T-helper 17 cell (primary cell): ENCODE measurements at places on chromosomes 2 and 18.
A peak's percentile ranks its signal among the peaks of the same experiment; 100 is the strongest.

GRCh38 chr2:177592397-177592796 lies 199.8 kb downstream of the AGPS start:
- no peaks in the 10 kb centered on the region for H3K4me1 ChIP-seq
- no peak for DNase-seq
- peaks cover 35% of the 10 kb centered on the region for H3K27me3 ChIP-seq
- H3K4me3 ChIP-seq, result no peak overlapping the region
- H3K36me3 ChIP-seq, result no peaks in the 10 kb centered on the region

DNA sequence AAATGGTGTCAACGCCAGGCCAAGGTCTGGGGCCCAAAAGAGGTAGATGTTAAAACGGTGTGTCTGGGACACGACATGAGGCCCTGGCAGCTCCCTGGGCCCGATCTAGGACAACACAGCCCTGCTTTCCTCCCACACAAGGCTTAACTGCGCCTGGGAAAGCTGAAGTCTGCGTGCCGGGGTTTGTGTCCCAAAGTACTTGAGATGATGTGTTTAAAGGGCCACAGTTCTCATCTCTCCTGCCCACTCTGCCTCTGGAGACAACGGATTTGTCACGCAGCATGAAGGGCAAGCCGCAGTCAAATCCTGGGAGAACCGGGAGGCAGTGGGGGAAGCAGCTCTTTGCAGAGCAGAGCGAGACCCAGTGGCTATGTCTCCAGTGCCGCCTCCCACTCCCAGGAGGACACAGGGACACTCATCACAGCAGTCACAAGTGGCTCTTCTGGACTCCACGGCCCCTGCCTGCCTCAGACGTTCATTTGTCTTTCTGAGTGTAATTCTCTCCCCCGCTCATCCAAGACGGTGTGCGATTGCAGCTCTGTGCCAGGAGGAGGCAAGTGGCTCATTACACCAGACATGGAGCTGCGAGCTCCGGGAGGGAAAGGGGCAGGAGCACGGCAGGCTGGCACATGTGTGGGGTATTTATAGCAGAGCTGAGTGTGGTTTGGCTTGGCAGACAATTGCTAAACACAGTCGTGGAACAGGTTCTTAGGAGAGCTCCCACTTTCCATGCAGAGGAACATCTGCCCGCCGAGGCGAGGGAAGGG lies 57.7 kb upstream of the SEMA4C start:
- H3K27ac ChIP-seq, result no peak overlapping the region
- no peak for DNase-seq
- H3K4me1 ChIP-seq, result peaks cover 21% of the 10 kb centered on the region
- H3K4me3 ChIP-seq, result no peak overlapping the region
- H3K27me3 ChIP-seq, result no peaks in the 10 kb centered on the region
- H3K36me3 ChIP-seq, result peaks cover 2% of the 10 kb centered on the region

DNA sequence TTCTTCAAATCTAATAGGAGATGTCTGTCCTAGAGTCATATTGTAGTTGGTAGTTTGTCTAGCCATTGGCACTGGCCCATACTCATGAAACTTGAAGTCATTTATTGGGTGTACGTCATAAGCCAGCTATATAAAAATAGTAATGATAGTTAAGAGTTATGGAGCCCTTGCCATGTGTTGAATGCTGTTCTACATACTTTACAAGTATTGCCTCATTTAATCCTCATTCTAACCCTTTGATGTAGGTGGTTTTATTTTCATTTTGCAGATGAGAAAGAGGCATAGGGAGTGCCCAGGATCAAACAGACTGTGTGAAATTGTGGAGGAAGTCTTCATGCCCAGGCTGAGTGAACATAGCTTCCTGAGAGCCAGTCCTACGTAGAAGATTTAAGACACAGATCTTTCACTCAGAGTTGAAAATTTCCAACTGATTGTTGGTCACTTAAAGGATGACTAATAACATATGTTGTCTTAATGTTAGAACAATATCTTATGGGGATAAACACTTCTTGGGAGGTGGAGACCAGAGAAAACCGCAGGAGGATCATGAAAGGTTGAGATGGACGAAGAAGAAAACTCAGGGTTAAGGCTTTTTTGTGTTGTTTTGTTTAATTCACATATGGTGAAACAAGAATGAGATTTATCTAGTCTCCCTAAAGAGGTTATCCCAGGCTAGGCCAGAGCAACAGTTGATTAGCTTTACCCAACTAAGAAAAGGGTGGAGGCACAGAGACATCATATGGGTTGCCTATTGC lies 156.0 kb downstream of the CERS6 start:
- no peak overlapping the region for H3K27ac ChIP-seq
- H3K27me3 ChIP-seq, result no peaks in the 10 kb centered on the region
- peaks cover 3% of the 10 kb centered on the region for H3K36me3 ChIP-seq
- H3K4me1 ChIP-seq, result peaks cover 5% of the 10 kb centered on the region
- no peak for DNase-seq

GRCh38 chr18:58225101-58225500 lies 181.1 kb downstream of the NEDD4L start:
- peaks cover 28% of the 10 kb centered on the region for H3K27me3 ChIP-seq
- peaks cover 5% of the 10 kb centered on the region for H3K4me1 ChIP-seq
- no peak for DNase-seq

DNA sequence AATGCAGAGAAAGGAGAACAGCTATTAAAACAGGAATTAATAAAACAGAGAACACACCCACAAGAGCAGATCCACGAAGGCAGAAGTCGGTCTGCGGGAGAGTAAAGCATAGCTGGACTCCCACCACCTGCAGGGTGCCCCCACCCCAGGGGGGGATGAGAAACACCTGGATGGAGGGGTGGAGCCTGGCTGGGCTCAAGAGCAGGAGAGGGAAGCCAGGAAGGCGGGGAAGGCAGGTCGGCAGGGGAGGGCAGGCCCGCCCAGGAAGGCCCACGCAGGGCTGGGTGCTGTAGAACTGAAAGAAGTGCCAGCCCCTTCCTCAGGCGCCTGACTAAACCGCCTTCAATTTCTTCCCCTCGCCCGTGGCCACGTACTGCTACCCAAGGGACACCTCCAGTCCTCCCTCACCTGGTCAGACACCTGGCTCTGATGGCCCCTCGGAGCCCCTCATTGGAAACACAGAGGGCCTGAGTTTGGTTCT lies 175.4 kb downstream of the HDAC4 start:
- H3K4me1 ChIP-seq, result peaks cover 65% of the 10 kb centered on the region
- H3K27me3 ChIP-seq, result no peaks in the 10 kb centered on the region
- no peak for DNase-seq
- H3K4me3 ChIP-seq, result peak overlapping the region; percentile 47

GRCh38 chr18:23851470-23852002 lies 162.3 kb downstream of the LAMA3 start:
- DNase-seq, result no peak
- no peaks in the 10 kb centered on the region for H3K36me3 ChIP-seq
- H3K27ac ChIP-seq, result no peak overlapping the region
- peaks cover 6% of the 10 kb centered on the region for H3K27me3 ChIP-seq

DNA sequence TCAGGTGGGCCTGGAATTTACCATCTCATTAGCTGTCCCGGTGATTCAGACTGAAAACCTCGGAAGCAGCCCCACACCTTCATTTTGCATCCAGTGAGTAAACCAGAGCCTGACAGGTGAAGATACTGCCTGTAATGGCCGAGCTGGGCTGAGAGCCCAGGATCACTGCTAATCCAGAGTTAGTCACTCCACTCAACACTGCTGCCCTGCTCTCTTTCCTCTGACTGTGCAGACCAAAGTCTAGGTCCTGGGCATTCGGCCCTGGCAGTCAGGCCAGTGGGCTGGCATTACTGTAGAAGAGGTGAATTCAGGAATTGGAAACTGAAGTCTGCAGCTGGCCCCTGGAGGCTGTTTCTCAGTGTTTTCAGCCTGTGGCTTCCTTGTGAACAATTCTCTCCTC lies 44.3 kb downstream of the TMEM17 start:
- H3K27ac ChIP-seq, result no peak overlapping the region
- H3K4me3 ChIP-seq, result no peak overlapping the region
- H3K36me3 ChIP-seq, result no peaks in the 10 kb centered on the region
- no peak for DNase-seq
- peaks cover 16% of the 10 kb centered on the region for H3K27me3 ChIP-seq
- H3K4me1 ChIP-seq, result no peaks in the 10 kb centered on the region

GRCh38 chr18:74898965-74899364 lies 301.3 kb downstream of the ZNF407 start:
- H3K36me3 ChIP-seq, result peaks cover 4% of the 10 kb centered on the region
- no peak for DNase-seq
- H3K27ac ChIP-seq, result no peak overlapping the region
- H3K4me3 ChIP-seq, result peak overlapping the region; percentile 19
- peaks cover 13% of the 10 kb centered on the region for H3K4me1 ChIP-seq

- H3K27ac ChIP-seq, result no peak overlapping the region
- H3K36me3 ChIP-seq, result no peaks in the 10 kb centered on the region
- DNase-seq, result no peak
- no peaks in the 10 kb centered on the region for H3K4me1 ChIP-seq
- H3K4me3 ChIP-seq, result no peak overlapping the region
- peaks cover 6% of the 10 kb centered on the region for H3K27me3 ChIP-seq
Observed at GRCh38 chr2:31442376-31442775, 27.8 kb upstream of the XDH start.

- no peaks in the 10 kb centered on the region for H3K4me1 ChIP-seq
- H3K27ac ChIP-seq, result no peak overlapping the region
- no peak for DNase-seq
- H3K36me3 ChIP-seq, result no peaks in the 10 kb centered on the region
Observed at GRCh38 chr2:205982776-205983327, 103.1 kb downstream of the INO80D start.

DNA sequence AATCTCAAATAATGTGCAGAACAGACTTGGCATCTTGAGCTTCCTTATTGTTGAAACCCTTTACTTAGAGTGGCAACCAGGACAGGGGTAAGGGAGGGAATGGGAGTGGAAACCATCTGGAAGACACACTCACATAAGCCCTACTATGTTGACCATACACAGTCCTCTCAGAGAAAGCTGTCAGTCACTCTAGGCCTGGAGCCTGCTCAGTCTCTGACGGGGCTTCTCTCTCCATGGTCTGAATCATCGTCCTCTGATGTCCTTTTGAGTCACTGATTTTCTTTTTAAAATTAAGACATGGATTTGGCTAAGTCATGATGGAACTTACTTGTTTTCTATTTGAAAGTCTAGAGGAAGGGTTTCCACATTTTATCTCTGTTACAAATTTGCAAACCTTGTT lies 74.0 kb downstream of the MYO1B start:
- H3K4me3 ChIP-seq, result no peak overlapping the region
- H3K36me3 ChIP-seq, result no peaks in the 10 kb centered on the region
- no peak for DNase-seq
- H3K4me1 ChIP-seq, result peaks cover 14% of the 10 kb centered on the region

DNA sequence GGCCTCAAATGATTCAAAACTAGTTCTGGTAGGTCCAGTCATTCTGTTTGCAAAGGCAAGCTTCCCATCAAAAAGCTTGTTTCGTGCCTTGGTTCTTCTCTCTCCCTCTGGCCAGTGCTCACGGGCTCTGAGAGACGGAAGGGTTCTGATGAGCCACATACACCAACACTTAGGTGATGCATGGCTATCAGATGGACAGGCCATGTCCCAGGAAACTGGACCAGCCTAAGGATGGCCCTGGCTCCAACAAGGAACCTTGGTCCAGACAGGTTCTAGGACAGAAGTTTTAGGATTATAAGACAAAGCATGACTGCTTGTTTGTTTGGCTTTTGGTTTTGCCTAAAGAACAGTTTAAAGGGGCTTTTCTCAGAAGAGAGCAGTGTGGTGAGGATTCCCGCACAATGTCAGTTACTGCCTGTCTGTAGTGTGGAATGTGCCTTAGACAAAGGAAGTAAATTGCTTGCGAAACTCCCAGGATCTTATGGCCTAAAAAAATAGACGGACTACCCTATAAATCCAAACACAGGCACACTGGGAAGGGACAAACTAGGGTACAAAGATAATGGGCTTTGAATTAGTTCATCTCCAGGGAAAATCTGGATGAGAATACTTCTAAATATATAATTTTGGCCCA lies 10.3 kb downstream of the CYP1B1 start:
- H3K36me3 ChIP-seq, result no peaks in the 10 kb centered on the region
- H3K4me3 ChIP-seq, result no peak overlapping the region
- no peaks in the 10 kb centered on the region for H3K4me1 ChIP-seq
- H3K27ac ChIP-seq, result no peak overlapping the region
- peaks cover 10% of the 10 kb centered on the region for H3K27me3 ChIP-seq

GRCh38 chr2:72993933-72994280 lies 76.6 kb downstream of the EMX1 start:
- H3K27ac ChIP-seq, result no peak overlapping the region
- peaks cover 2% of the 10 kb centered on the region for H3K36me3 ChIP-seq
- H3K4me1 ChIP-seq, result peaks cover 6% of the 10 kb centered on the region
- DNase-seq, result no peak

GRCh38 chr2:45024600-45025291 lies 15.5 kb upstream of the SIX2 start:
- H3K4me1 ChIP-seq, result peaks cover 4% of the 10 kb centered on the region
- H3K27ac ChIP-seq, result no peak overlapping the region
- no peak for DNase-seq
- H3K36me3 ChIP-seq, result no peaks in the 10 kb centered on the region
- peaks cover 45% of the 10 kb centered on the region for H3K27me3 ChIP-seq

GRCh38 chr2:149339324-149339723 lies 8.9 kb downstream of the LYPD6 start:
- H3K27ac ChIP-seq, result no peak overlapping the region
- peaks cover 18% of the 10 kb centered on the region for H3K27me3 ChIP-seq
- H3K4me3 ChIP-seq, result no peak overlapping the region
- H3K4me1 ChIP-seq, result no peaks in the 10 kb centered on the region
- no peaks in the 10 kb centered on the region for H3K36me3 ChIP-seq
